ENCODE measurements at places on chromosomes 12 and 14. TPM values are rescaled to one million over a fixed set of nuclear protein-coding genes. Genes with fewer than 3 reads are reported as not detected.

GRCh38 chr14:57660208-57660607 lies 166.6 kb upstream of the CCDC198 start:
- peaks cover 12% of the 10 kb centered on the region for H3K36me3 ChIP-seq
- H3K27me3 ChIP-seq, result no peaks in the 10 kb centered on the region
- no peak overlapping the region for H3K27ac ChIP-seq

DNA sequence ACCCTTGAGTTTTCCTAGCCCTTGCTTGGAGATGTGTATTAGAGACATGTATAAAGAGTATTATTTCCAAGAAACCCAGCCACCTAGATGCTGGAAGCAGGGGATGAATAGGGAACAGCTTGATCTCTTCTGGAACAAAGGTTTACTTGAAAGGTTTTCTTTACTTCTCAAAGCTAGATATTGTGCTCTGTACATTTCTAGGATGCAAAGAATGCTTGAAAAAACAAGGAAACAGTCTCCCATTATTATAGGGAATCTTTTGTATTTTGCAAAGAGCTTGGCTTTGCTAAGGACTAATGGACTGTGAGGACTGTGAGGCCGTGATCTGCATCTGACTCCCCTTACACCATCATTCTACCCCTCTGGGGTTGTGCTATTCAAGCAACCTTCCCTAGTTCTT lies 77.9 kb downstream of the PRICKLE1 start:
- H3K4me3 ChIP-seq, result no peak overlapping the region
- DNase-seq, result no peak
- no peak overlapping the region for H3K27ac ChIP-seq
- no peaks in the 10 kb centered on the region for H3K36me3 ChIP-seq

GRCh38 chr12:124548854-124549378 lies 18.5 kb downstream of the NCOR2 start:
- peaks cover 2% of the 10 kb centered on the region for H3K4me1 ChIP-seq
- H3K4me3 ChIP-seq, result no peak overlapping the region
- DNase-seq, result no peak

- no peaks in the 10 kb centered on the region for H3K4me1 ChIP-seq
- H3K27ac ChIP-seq, result no peak overlapping the region
- H3K36me3 ChIP-seq, result no peaks in the 10 kb centered on the region
- no peak overlapping the region for H3K4me3 ChIP-seq
- no peak for DNase-seq
These were observed 19.7 kb upstream of the FAM234B start for GRCh38 chr12:13024531-13024916.

DNA sequence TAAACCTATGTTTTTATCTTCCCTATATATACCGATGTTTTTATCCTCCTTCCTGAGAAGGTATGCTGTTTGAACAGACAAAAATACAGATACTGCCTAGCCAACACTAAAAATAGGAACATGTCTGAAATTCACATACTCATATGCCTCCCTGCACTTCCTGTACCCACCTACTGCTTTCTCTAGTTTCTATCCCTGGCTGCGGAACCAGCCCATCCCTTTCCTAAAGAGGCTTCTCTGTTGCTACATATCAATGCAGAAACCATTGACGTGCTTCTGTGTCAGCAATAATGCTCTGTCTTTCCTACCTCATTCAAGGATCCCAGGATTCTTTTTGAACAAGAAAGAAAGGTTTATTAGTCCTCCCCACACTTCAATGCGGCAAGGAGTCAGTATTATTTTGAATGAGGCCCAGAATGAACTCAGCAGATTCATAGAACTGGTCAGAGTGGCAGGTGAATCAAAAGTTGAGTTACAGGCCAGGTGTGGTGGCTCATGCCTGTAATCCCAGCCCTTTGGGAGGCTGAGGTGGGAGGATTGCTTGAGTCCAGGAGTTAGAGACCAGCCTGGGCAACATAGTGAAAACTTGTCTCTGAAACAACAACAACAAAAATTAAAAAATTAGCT lies 67.8 kb upstream of the NAP1L1 start:
- DNase-seq, result no peak
- no peak overlapping the region for H3K27ac ChIP-seq
- no peaks in the 10 kb centered on the region for H3K36me3 ChIP-seq

Gene CLEC9A
- not detected for total RNA-seq

- H3K4me3 ChIP-seq, result no peak overlapping the region
- no peaks in the 10 kb centered on the region for H3K4me1 ChIP-seq
- H3K27ac ChIP-seq, result no peak overlapping the region
- no peak for DNase-seq
- no peaks in the 10 kb centered on the region for H3K36me3 ChIP-seq
These were observed 442.4 kb upstream of the FOXG1 start for GRCh38 chr14:28323951-28324741.

- no peaks in the 10 kb centered on the region for H3K4me1 ChIP-seq
- DNase-seq, result no peak
- H3K27me3 ChIP-seq, result no peaks in the 10 kb centered on the region
- H3K4me3 ChIP-seq, result no peak overlapping the region
- H3K36me3 ChIP-seq, result no peaks in the 10 kb centered on the region
- no peak overlapping the region for H3K27ac ChIP-seq
These were observed 41.8 kb upstream of the TMTC2 start for GRCh38 chr12:82644896-82645295.

Gene PARP2
- 25.2 TPM for total RNA-seq
